ENCODE measurements at places on chromosomes 3 and 15. TPM values are rescaled to one million over a fixed set of nuclear protein-coding genes. Genes with fewer than 3 reads are reported as not detected.

DNA sequence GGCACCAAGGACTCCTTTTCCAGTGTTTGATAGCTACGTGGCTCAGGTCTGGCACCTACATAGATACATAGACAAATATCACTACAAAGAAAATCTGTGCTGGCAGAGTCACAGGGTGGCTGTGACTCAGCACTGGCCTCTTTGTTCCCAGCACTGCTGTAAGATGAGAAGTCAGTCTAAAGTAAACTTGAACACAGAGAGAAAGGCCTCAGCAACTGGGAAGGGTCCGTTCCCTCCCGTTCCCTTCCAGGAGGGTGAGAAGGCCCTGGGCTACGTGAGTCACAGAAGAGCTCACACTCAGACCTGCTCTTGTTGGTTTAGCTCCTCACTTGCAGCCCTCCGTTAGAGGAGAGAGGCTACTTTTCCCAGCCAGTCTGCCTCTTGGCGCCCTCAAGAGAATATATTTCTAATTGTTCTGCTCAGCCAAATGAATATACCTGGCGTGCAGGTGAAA lies 23.1 kb downstream of the ANXA2 start:
- peak; percentile 92 for DNase-seq

GRCh38 chr3:119437691-119438258 lies 25.6 kb downstream of the TMEM39A start:
- no peak for DNase-seq

- DNase-seq: no peak
Observed at GRCh38 chr3:174945276-174945675, 86.1 kb downstream of the NAALADL2 start.

- DNase-seq: no peak
Observed at GRCh38 chr3:31405515-31405914, 127.2 kb upstream of the STT3B start.

- no peak for DNase-seq
Observed at GRCh38 chr3:42692667-42693529, 7.6 kb downstream of the KLHL40 start.

Gene MAP6D1
- total RNA-seq: 5.4 TPM

Gene SLC7A14
- total RNA-seq: not detected

Gene TTLL13
- 0.29 TPM for total RNA-seq
